Stimulated activated CD8-positive, alpha-beta memory T cell treated with anti-CD3 and anti-CD28 coated beads, Interleukin-12 subunit alpha, Interleukin-12 subunit beta, amount 100 ng/mL, for 1 hour (primary cell): ENCODE measurements at places on chromosomes 2 and 18.
A peak's percentile ranks its signal among the peaks of the same experiment; 100 is the strongest.

DNA sequence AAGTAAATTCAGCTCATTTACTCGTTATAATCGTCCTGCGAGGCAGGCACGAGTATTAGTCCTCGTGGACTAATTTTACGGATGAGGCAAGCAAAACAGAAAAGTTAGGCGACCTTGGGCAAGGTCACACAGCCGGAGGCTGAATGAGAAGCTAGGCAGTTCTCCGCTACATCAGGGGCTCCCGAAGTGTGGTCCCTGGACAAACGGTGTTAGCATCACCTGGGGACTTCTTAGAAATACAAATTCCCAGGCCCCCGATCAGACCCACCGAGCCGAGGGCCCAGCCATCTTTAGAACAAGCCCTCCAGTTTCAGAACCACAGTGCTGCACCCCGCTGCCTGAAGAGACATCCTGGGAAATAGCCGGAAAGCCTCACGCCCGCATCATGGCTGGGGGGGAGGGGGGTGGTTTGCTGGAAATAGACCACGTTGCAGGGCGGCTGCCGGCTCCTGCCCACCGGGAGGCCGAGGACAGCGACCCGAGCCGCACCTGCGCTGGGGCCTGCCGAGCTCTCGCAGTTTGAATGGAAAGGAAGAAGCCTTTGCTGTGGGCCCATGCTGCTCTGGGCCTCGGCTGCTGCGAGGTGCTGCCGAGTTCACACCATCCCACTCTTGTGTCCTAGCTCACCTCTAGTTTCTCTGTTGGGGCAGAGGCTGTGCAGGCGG is 72.2 kb downstream of the TFCP2L1 start:
- DNase-seq, result no peak

- DNase-seq, result no peak
These were observed 20.9 kb downstream of the NEB start for GRCh38 chr2:151713291-151713903.

- DNase-seq, result no peak
These were observed 28.0 kb downstream of the UBE2E3 start for GRCh38 chr2:181008407-181008806.

DNA sequence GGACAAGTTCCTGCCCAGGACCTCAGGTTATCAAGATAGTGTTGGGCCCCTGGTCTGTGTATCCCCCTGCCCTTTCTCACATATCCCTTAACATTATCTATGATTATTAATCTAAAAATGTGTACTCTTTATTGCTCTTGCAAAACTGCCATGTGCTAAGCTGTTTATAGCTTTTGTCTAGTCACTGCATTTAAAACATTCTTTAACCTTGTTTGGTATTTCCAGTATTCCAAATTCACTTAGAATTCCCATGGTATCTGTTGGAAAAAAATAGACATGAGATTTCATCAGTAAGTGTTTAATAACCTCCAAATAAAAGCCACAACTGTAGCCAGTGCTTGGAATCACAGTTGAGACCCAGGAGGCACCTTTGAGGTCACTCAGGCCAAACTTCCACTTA is 16.2 kb upstream of the GLS start:
- no peak for DNase-seq

DNA sequence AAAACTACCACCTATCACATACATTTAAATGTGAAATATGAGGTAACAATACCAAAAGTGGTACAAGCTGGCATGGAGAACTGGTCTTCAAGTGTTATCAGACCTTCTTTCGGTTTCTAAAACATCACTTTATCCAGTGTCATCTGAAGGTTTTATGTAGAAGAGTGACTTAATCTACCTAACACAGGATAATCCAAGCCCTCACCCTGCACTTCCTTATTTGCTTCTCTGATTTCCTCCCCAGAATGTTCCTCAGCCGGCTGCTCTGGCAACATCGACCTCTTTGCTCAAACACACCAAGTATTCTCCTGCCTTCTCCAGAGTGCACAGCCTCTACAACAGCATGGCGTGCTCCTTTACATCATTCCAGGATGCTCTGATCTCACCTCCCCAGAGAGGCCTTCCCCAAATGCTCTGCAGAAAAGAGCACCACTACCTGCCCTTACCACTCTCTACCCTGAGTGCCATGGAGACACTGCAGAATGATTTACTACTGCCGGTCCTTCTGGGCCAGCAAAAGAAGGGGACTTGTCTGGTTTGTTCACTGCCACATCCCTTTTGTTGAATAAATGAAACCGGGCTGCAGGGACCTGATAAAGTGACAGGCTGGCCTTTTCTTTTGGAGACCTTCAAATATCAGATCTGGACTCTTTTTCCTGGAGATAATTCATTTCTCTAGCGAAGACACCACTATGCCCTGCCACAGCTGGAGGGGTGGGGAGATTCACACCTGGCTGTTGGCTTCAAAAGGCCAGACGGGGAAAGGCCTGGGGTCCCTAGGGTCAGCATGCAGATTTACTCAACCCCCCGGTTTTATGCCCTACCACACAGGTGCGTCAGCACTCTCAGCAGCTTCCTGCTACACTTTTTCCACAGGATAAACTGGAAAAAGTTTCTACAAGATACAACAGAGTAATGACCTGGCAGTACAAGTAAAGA is 42.0 kb downstream of the TTR start:
- DNase-seq, result no peak

- no peak for DNase-seq
These were observed 10.3 kb downstream of the GEMIN6 start for GRCh38 chr2:38788306-38788705.

GRCh38 chr18:12253663-12254135 is 462 bp upstream of the CIDEA start:
- DNase-seq, result no peak

GRCh38 chr2:45068571-45069140 is 59.4 kb upstream of the SIX2 start:
- no peak for DNase-seq

DNA sequence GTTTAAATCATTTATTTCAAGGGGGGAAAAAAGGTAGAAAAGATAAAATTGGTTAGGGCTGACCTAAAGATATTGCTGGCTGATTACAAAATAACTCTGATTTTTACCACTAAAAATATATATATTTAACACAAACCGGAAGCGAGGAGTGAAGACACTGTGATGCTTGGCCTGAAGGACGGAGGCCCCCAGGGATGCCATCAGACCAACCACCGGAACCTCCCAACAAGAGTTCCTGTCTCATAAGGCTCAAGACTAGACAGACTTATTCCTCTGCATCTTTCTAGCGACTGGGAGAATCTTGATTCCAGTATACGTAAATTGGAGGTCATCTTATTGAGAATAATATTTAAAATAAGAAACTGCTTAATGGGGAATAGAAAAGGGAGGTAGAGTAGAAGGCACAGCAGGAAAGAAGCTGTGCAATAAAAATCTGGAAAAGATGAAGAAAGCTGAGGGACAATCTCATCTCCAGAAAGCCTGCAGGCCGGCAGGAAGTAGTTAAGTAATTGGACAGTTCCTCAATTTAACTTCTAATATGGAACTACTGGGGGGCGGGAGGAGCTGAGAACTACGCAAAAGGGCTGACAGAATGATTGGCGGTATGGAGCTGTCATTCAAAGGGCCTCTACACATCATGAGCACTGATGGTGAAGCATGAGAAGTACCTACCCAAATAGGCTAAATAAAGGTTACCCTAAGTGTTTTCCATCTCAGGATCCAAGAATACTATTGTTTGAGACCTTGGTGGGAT is 91.1 kb downstream of the DTNB start:
- no peak for DNase-seq

DNA sequence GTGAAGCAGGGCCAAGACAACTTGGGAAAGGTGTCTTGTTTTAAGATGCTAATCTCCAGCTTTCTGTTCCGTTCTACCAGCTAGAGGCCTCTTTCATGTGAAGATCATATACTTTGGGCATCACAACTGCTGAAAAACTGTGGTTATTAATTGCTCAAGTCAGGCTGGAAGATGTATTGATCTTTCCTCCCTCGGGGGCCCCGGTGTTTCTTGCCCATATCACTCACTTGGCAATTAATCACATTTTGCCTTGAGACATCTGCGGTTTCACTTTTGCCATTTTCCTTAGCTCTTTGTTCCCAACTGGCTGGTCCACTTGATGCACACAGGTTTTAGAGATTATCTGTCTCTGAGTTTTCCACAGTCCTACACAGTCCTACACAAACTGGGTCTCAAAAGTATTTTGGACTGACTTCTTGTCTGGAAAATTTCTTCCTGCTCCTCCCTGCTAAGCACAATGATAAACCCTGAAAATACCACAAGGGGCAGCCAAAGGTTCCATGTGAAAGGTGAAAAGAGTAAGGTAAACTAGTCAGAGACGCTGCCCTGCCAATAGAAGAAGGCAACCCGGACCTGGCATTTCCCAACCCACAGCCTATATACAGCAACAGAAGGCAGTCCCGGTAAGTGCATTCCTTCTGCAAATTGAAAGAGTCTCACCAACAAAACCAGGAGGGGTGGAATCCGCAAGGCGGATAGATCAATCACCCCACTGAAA is 181.0 kb downstream of the AFF3 start:
- no peak for DNase-seq

DNA sequence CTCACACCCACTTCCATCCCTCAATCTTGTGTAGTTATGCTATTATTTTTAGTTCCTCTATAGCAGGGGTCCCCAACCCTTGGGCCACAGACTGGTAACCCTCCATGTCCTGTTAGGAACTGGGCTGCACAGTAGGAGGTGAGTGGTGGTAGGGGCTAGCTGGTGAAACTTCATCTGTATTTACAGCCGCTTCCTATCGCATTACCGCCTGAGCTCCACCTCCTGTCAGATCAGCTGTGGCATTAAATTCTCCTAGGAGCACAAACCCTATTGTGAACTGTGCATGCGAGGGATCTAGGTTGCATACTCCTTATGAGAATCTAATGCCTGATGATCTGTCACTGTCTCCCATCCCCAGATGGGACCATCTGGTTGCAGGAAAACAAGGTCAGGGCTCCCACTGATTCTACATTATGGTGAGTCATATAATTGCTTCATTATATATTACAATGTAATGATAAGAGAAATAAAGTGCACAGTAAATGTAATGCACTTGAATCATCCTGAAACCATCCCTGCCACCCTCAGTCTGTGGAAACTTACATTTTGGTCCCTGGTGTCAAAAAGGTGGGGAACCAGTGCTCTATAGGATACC is 1.6 kb upstream of the RAB11FIP5 start:
- DNase-seq, result no peak

DNA sequence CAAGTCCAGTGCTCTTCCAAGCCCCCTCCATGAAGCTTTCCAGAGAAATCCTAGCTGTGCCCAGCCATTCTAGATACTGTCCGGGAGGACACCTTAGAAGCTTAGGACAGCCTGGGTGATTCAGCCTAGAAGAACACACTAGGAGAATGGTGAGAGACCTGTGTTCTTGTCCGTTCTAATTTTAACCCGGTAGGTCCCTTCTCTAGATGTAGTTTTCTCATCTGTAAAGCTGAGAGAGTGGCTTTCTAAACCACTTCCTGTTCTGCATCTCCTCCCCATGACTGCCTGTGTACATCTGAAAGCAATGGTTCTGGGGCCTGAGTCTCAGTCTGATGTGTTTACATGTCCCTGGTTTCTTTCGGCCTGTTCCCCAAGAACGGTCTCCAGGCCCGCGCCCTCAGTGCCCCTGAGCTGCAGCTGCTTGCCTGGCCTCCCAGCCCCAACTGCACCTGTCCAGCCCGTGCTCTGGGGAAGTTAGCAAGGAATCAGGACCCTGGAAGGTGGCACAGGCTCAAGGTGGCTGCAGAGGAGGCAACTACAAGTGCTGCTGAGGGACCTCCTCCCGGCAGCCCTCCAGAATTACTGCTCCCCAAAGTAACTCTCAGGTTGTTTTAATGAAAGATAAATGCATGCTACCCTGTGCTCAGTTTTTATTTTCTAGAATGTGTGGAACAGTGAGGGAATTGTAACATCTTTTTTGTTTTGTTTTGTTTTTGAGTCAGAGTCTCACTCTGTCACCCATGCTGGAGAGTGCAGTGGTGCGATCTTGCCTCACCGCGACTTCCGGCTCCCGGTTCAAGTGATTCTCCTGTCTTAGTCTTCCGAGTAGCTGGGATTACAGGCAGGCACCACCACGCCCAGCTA is 105.9 kb downstream of the LBH start:
- peak; percentile 20 for DNase-seq

- DNase-seq, result no peak
These were observed 46.3 kb downstream of the CDC42EP3 start for GRCh38 chr2:37625156-37625555.

GRCh38 chr2:11502740-11503292 is 31.0 kb upstream of the GREB1 start:
- DNase-seq, result no peak

DNA sequence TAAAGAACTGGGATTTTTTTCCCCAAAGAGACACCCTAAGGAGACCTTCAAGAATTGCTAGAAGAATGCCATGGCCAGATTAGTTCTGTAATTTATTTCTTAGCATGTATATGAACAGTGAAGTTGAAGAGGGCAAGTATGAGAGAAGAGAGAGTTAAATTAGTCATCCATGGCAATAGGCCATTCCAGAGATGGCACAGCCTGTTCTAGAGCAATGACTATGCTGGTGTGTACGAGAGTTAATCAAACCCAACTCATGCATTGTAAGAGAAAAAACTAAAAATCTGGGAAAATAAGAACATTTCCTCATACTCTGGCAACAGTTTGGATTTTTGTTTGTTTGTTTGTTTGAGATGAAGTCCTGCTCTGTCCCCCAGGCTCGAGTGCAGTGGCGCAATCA is 112.1 kb upstream of the PIK3C3 start:
- DNase-seq, result no peak

GRCh38 chr2:159199761-159200465 is 86.6 kb downstream of the WDSUB1 start:
- no peak for DNase-seq

- DNase-seq, result no peak
These were observed 160.0 kb downstream of the BCL2 start for GRCh38 chr18:63159590-63159989.

DNA sequence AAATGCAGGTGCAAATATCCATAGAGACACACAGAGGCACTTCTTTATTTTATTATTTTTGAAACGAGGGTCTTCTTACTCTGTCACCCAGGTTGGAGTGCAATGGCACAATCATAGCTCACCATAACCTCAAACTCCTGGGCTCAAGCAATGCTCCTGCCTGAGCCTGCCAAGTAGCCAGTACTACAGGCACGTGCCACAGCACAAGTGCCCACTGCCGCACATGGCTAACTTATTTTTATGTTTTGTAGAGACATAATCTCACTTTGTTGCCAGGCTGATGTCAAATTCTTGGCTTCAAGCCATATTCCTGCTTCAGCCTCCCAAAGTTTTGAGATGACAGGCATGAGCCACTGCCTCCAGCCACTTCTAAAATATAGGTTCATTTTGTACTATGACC is 537.6 kb downstream of the THSD7B start:
- no peak for DNase-seq

DNA sequence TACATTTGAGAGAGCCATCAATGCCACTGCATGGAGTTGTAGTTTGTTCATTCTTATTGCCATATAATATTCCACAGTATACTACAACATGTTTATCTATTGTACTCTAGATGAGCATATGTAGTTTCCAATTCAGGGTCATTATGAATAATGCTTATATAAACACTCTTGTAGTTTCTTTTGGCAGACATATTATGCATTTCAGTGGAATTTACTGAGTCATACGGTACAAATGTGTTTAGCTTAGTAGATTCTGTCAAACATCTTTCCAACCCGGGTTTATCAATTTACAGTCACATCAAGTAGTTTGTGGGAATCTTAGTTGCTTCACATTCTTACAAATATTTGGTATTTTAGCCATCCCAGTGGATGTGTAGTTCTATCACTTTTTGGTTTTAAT is 161.1 kb downstream of the KCNH7 start:
- DNase-seq, result no peak

GRCh38 chr18:8332286-8332685 is 277.0 kb upstream of the RAB12 start:
- DNase-seq, result no peak

- DNase-seq, result no peak
These were observed 7.4 kb downstream of the SP9 start for GRCh38 chr2:174341995-174342685.
